Right ventricle myocardium superior (tissue), 1 donor: ENCODE measurements at places on chromosomes 3 and 15. TPM values are rescaled to one million over a fixed set of nuclear protein-coding genes. Genes with fewer than 3 reads are reported as not detected.

GRCh38 chr3:111336511-111336910 lies 205.5 kb upstream of the CD96 start:
- no peak for DNase-seq

- no peak for DNase-seq
Observed at GRCh38 chr3:12334786-12335185, 45.9 kb downstream of the PPARG start.

TTC21A gene
- total RNA-seq = 2.0 TPM

ROPN1 gene
- not detected for total RNA-seq

GOLGA6D gene
- total RNA-seq = not detected

GPR149 gene
- total RNA-seq = not detected

DNA sequence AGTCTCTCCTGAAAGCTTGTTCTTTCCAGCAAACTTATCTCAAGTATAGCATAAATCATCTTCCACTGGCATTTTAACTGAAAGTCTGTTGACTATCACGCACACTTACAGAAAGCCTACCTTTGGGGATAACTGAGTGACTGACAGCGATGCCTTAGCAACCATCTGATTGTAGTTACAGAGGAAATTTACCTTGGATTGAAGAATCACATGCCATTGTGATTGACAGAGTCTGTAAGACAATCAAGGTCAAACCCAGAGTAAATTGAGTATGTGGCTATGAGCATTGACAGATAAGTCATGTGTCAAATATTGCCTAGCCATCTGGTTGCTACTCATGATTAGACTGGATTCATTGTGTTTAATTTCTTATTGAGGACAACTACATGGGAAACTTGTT lies 82.0 kb downstream of the CNTN4 start:
- no peak for DNase-seq

DNA sequence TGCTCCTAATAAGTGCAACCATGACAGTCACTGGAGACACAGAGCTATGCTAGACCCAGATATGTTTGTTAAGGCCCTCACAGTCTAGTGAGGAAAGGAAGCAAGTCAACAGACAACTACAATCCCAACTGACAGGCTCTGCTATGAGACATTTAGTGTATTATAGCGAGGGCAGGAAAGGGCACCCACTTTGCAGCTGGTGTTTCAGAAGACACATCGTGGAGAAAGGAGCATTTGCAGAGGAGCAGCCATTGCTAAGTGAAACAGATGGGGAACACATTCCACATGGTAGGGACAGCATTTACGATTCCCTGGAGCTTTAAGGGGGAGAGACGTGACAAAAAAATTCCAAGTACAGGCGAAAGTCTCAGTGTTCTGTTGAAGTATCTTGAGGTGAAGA lies 685.6 kb downstream of the AGBL1 start:
- no peak for DNase-seq

- DNase-seq = no peak
Observed at GRCh38 chr15:55703873-55704301, 39.1 kb downstream of the PRTG start.

DNA sequence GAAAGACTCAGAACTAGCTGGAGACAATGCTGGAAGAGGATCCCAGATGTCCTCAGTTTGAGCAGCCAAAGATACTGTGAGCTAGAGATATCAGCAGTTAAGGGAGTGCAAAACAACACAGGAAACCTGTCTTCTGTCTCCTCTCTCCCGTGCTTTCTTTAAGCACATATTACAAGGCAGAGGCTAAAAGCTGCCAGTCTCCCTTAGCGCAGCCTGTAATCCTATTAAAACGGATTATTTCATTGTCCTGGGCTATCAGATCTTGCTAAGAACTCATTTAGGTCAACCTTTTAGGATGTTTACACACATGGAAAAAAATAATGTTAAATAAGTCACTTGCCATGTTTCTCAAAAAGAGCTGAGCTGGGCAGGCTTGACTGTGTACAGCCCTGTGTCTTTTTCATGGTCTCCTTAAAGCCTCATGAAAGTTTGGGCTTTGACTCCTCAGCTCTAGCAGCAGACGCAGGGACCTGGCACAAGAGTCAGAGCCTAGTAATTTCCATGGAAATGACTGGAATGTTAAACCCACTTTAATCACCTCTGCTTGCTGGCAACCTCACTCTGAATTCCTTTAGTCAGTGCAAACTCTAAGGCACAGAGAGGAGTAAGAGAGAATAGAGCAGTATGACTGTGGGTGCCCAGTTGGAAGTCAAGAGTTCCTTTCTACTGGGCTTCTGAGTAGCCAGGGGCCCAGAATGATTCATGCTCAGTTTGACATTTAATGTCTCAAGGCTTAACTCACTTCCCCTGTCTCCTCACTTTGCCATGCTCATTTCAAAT lies 491.9 kb downstream of the NTRK3 start:
- no peak for DNase-seq

CD200R1 gene
- total RNA-seq = 0.75 TPM

ZNF620 gene
- 1.0 TPM for total RNA-seq

DNA sequence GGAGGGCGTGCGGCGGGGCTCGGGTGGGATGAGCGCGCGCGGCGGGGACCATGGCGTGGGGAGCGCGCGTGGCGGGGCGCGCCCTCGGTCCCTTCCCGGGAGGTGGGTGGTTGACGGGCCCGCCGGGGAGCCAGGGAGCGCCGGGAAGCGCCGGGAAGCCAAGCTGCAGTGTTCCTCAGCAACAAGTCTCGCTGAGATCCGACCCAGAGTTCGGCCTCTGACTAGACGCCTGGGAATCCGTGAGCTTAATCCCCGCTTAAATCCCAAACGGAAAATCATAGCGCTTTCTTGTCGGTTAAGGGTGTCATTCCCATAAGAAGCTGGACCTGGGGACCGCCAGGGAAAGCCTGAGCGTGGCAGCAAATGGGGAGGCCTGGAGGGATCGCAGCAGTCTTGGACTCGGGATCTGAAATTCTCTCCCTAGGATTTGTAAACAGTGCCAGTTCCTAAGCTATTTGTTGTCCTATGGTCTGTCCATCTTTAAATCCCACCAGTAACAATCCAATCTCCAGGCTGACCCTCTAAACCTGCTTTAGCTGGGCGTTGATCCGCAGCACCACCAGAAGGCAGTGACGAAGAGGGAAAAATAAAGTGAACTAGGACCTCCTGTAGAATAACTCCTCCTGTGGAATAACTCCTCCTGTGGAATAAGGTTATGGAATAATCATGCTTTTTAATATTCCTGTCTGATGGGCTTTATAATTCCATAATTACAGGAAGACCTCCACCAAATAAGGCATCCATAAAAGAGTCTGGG lies 570 bp upstream of the NEDD4 start:
- DNase-seq = no peak

GRCh38 chr3:94360987-94361386 lies 298.1 kb downstream of the NSUN3 start:
- peak; percentile 63 for DNase-seq

DNA sequence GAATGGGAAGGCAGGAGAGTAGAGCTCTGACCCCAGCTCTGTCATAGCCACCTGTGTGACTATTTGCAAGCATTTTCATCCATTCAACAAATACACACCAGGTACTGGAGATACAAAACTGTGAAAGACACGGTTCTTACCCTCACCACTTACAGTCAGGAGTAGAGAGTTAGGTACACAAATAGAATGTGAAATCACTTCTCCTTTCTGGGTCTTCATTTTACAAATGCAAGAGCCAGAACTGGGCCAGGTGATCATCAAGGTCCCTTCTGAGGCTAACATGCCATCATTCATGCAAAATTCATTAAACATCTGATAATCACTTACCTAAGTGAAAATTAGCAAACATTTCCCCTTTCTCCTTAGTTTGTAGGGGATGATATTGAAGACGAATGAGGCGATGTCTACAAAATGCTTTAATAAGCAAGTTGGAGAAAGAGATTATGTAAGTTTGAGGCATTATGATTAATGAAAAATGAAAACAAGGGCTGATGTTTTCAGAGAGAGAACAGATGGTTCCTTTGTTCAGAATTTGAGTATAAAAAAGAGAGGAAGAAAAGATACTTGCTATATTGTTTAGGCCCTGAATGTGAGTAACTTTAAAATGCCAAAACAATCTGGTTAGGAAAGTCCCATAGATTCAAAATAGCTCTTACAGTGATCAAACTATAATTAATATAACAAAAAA lies 88.6 kb downstream of the LPP start:
- no peak for DNase-seq

ANKRD34C gene
- not detected for total RNA-seq
